NCI-H1092 treated with DMSO at 0.1 percent for 48 hours (cell line): ENCODE measurements at places on chromosomes 6 and 20.

- DNase-seq, result no peak
Observed at GRCh38 chr6:137903933-137904821, 37.1 kb downstream of the TNFAIP3 start.

GRCh38 chr20:59680148-59680650, 75.9 kb downstream of the PHACTR3 start:
- no peak for DNase-seq

GRCh38 chr6:105345506-105345905, 57.4 kb downstream of the PREP start:
- no peak for DNase-seq

- no peak for DNase-seq
Observed at GRCh38 chr6:82862543-82862942, 203.1 kb downstream of the UBE3D start.

GRCh38 chr6:190596-191395, 101.5 kb upstream of the DUSP22 start:
- no peak for DNase-seq

DNA sequence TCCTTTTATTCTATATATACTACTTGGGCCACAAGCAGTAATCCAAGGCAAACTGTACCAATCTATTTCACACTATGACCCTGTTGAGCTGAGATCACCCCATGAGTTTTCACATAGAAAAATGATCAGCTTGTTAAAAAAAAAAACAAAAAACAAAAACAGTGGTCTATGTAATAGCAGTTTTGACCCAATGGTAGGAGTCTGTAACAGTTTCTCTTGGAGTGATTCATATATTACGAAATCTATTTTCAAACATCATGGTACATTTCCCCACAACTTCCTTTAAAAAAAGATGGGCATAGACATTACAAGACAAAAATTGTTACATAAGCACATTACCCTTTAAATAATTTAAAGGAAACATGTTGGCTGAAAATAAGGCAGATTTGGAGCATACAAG, 78.1 kb downstream of the PRSS35 start:
- no peak for DNase-seq

DNA sequence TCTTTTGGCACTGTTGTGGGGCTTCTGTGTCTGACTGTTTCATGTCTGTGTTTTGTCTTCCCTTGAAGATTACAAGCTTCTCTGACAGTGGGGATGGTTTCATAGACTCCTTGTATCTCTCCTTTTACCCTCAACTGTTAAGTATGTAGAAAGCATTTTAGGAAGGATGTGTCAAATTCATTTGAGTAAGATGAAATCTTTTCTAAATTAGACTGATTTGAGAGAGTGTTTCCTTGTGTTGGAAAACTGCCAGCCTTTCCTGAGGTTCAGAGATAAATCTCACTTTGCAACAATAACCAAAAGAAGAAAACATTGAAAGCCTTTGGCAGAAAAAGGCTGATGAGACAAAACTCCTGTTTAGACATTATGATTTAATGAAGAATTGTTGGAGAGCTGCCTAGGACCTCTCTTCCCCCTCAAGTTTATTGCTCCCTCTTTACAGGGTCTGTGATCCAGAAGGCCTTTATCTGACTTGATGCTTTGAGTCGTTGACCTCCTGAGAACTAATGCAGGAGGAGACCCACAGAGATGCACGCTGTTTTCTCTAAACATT, 68.3 kb downstream of the ANKS1A start:
- no peak for DNase-seq

- no peak for DNase-seq
Observed at GRCh38 chr6:112695001-112695400, 347.9 kb downstream of the RFPL4B start.

GRCh38 chr6:134585517-134585873, 267.6 kb upstream of the SGK1 start:
- no peak for DNase-seq

DNA sequence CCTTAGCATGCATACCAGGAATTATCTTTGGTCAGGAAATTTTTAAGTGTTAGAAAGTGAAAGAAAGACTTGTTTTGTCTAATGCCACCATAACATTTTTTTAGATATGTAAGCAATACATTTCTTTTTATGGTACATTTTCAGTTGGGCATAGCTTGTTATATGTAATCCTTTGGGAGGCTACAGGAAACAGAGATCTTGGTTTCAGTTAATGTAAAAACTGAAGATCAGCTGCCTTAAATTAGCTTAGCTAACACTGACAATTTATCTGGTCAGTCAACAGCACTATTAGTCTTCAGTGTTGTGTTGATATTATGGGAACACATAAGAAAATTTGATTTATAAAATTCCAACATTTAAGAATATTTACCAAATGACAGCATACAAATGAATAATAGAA, 78.6 kb upstream of the SMIM8 start:
- DNase-seq, result no peak

GRCh38 chr6:551829-552350, 105.0 kb downstream of the HUS1B start:
- no peak for DNase-seq

GRCh38 chr6:7730001-7730783, 4.3 kb downstream of the BMP6 start:
- no peak for DNase-seq

DNA sequence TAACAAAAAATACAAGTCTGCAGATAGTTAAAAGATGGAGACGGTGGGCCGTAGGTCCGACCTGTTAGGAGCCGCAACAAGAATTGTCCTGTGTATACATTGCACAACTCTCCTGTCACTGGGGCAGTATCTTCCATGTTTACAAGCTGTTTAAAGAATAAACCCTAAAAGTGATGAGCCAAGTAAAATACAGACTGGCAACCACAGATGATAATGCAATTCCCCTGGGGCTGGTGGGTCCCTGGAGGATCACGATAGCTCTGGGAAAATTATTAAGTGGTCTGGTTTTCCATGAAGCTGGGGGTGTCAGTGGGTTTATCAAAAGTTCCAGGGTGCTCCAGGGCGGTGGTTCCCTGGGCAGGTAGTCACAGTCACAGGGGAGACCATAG, 8.1 kb upstream of the FAM50B start:
- no peak for DNase-seq

DNA sequence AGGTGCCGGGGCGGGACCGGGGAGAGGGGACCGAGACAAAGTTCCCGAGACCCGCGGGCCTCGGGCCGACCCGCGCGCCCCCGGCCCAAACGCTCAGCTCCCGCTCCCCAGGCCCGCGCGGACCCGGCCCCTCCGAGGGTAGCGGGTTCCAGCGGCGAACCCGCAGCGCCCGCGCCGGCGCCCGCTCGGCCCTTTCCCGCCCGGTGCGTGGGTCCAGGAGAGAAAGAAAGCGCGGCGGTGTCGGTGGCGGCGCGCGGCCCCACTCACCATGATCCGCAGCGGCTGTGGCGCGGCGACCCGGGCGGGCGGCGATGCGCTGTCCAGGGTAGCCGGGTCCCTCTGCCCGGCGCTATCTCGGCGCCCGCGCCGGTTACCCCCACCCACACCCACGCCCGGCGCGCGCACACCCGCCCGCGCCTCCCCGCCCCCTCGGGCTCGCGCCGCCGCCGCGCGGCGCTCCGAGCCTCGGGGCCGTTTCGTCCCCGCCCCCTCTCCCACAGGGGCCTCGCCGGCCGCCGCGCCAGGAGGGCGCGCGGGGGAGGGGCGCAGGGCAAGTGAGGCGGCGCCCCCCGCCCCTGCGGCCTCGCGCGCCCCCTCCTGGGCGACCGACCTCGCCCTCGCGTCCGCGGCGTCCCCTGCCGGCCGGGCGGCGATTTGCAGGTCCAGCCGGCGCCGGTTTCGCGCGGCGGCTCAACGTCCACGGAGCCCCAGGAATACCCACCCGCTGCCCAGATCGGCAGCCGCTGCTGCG, at the start of gene ELOVL2:
Gene ELOVL2, minus strand, starts transcription at position 345 of the 751 bp plus-strand sequence. Its CDS starts 75 bp downstream, at position 270.
- DNase-seq, result no peak

GRCh38 chr6:51502996-51503395, 584.4 kb downstream of the PKHD1 start:
- DNase-seq, result no peak

DNA sequence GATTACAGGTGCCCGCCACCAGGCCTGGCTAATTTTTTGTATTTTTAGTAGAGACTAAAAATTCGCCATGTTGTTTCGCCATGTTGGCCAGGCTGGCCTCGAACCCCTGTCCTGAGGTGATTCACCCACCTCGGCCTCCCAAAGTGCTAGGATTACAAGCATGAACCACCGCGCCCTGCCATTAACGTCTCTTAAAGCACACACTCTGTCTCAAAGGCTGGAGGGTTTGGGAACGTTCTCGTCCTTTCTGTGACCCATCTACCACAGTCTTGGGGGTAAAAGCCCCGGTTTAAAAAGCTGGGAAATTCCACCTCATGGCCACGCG, 57.8 kb upstream of the ARID1B start:
- no peak for DNase-seq

DNA sequence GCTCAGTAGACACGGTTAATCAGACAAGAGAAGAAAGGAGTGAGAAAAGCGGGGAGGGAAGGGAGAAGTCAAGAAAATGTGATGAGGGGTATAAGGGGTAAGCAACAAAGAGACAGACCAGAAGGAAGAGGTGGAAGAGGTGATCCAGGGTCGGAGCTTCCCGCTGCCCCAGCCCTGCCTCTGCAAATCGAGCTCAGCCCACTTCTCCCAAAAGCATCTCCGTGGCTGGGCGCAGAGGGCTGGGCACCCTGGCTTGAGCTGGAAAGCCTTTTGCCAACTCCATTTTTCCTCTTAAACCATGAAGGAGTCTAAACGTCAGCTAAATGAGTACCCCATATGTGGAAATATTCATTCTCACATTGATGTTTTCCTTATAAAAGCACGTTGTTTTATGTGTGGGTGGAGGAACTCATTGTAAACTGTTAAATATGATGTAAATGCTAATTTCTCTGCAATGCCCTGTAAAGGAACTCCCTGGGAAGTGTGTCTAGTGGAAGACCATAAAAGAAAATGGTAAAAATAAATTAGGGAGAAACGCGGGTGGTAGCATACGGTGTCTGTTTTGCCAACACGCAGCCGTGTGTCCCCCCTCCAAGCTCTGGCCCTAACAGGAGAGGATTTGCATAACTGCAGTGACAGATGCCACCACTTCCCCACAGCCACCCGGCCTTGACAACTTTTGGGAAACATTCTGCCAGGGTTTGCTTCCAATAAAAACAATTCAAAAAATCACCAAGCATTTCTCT, 55.2 kb upstream of the MAFB start:
- no peak for DNase-seq
